ENCODE measurements at places on chromosomes 5 and 9.

DNA sequence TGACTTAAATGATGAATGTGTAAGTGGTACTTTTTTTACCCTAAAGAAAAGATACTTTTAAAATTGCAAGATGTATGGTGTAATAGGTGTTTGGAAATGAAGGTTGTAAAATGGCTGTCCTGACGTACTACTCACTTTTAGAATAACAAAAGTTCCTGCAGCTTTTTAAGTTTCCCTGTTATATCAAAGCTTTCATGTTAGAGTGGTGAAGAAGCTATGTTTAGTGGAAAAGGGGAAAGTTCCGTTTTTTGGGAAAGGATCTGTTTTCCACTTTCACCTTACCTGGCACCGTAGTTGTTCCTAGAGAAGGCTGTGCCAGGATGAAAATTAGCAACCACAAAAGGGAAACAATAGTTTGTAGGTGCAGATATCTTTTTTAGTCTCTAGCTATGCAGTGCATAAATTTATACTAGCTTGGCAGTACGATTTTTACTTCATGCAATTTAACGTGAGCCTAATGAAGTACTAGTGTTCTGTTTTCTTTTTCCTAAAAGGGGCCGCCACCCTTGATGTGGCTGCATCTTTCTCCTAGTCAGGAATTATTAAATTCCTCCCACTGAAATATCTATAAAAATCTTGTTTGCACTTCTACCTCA, 1.3 kb downstream of the TNPO1 start:
- DNase-seq, result no peak

- DNase-seq, result no peak
Measured at GRCh38 chr9:115015018-115015635, 84.7 kb upstream of the TNFSF8 start.

DNA sequence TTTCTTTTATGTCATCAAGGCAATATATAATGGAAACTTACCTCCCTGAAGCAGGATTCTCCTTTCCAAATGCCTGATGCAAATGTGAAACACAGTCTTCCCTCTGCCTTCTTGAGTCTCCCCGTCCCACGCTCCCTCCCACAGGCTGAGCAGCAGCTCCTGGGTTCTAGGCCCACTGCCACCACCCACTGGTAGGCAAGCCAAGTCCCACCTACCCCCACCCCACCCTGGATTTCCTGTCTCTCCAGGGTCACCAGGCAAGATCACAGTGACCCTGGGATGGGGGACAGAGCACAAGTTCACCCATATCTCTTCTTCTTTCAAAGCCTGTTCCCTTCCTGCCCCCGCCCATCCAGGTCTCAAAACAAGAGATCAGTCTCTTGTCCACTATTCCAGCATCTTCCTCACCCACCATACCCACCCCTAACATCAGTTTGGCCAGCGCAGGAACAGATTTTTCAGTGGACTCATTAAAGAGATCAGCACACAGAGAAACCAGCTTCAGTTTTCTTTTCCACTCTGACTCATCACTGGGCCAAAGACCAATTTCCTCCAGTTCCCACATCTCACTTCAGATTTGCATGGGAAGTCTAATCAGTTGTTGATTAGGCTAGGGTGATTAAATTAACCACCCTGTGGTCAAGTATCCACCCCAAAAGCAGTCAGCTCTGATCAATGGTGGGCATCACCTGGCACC, 151.5 kb downstream of the ACTL7B start:
- DNase-seq, result peak; percentile 81

DNA sequence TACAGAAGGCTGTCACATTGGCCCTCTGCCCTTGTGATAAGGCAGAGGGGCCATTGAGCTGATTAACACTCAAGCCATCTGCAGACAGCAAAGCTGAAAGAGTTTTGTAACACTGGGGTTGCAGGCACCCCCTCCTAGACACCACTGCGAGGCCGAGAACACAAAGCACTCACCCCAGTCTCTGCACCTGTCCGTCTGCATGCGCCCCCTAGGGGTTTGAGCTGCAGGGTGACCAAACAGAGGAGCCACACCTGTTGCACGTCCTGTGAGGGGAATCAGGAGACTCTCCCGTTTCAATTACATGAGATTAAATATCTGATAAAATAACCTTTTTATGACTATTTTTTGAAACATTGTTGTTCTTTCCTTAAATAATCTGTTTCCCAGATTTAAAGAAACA, 1180.4 kb downstream of the CDH9 start:
- no peak for DNase-seq

DNA sequence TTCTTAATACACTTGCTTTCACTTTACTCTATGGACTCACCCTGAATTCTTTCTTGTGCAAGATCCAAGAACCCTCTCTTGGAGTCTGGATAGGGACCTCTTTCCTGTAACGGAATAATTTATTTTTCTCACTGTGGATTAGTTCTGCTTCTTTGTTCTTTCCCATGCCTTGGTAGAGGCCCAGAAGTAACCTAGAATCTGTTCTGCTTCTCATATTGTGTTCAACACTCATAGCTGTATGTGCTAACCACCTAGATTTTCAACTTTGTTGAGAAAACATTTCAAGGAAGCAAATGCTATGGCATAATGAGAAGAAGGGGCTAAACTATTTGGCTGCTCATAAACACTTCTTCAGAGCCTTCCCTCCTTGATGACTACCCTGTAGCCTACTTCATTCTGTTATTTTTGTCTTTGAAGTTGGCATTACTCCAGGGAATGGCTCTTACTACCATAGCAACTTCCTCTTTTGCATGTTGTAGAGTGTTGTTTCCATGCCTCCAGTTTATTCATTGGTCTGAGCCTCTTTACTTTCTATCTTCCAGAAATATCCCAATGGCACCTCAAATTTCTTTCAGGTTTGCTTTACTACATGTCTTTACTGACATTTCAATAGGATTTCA, 74.3 kb downstream of the KIAA0825 start:
- no peak for DNase-seq

DNA sequence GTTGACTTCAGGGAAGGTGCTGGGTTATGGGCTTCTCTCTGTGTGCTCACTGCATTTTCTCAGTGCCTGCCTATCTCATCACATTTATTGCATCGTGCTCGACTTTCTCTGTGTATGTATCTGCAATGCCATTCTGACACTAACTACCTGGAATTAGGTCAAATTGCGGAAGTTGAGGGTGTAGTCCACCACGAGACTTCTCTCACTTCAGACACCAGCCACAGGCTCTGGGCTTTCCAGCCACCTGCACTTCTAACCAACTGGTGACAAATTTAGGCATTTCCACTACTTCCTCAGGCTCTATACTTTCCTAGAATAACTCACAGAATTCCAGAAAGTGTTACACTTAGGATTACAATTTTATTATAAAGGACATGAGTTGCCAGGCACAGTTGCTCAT, 188.6 kb upstream of the ZNF608 start:
- no peak for DNase-seq

GRCh38 chr9:96126321-96126881, 175.6 kb downstream of the HSD17B3 start:
- no peak for DNase-seq

- DNase-seq, result no peak
Measured at GRCh38 chr9:15142878-15143534, 164.0 kb downstream of the TTC39B start.

DNA sequence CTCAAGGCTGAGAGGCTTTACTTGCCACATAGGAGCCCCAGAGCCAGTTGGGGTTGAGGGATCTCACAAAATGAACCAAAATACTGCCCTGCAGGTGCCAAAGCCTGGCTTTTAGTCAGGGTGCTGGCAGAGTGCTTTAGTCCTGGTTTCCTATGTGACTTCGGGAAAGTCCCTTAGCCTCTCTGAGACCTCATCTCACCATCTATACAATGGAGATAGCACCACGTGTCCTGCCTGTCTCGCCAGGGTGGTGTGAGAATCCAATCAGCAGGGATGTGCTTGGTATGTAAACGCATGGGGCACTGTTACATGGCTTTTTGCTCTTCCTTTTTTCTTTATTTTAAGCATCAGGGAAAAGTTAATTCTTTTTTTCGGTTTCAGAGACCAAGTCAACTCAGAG, 68.3 kb downstream of the SHB start:
- no peak for DNase-seq

DNA sequence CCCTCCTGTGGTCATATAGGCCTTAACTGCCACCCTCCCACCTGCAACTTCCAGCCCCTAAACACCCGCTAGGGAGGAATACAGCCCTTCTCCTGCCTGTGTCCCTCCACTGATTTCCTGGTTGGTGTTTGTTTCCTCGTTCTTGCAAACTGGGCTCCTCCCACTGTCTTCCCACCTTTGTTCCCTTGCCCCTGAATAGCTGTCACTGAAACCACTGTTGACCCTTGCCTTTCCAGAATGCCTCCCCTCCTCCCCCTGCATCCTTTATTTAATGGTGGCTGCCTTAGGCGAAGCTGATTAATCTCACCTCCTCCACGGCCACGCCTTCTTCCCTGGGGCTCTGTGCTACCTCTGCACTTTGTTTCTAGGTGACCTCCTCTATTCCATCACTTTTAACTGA, 626.7 kb downstream of the BNC2 start:
- no peak for DNase-seq

- DNase-seq, result no peak
Measured at GRCh38 chr5:102216678-102217077, 79.4 kb downstream of the SLCO4C1 start.

Measured in vagina (tissue), 2 donors.